ENCODE measurements at places on chromosomes 7 and 10. TPM values are rescaled to one million over a fixed set of nuclear protein-coding genes. Genes with fewer than 3 reads are reported as not detected.

- H3K27me3 ChIP-seq: no peaks in the 10 kb centered on the region
- no peaks in the 10 kb centered on the region for H3K36me3 ChIP-seq
- no peak overlapping the region for H3K27ac ChIP-seq
- H3K4me1 ChIP-seq: peaks cover 20% of the 10 kb centered on the region
- no peak overlapping the region for H3K4me3 ChIP-seq
Observed at GRCh38 chr10:29649561-29650551, 15.1 kb upstream of the SVIL start.

GRCh38 chr10:3775696-3776551 lies 9.1 kb downstream of the KLF6 start:
- H3K27ac ChIP-seq: peak overlapping the region; percentile 56
- H3K4me1 ChIP-seq: peaks cover 54% of the 10 kb centered on the region
- H3K27me3 ChIP-seq: no peaks in the 10 kb centered on the region
- no peak overlapping the region for H3K4me3 ChIP-seq
- peak; percentile 55 for DNase-seq

DNA sequence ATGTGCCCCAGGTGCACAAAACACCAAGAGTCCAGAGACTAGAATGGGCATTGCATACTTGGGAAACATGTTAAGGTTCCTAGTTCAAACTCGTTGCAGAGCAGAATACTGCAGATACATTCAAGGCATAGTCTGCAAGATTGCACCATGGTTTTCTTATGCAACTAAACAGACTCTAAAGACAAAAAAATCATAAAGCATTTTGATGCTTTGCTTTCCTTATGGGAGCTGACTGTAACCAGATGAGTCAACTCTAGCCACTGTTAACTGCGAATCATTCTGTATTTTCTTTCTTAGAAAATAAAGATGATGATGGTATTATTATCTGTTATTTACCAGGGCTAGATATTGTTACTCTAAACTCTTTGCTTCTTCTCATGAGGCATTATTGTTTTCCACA lies 19.7 kb downstream of the TRUB1 start:
- H3K36me3 ChIP-seq: peaks cover 10% of the 10 kb centered on the region
- no peaks in the 10 kb centered on the region for H3K4me1 ChIP-seq
- H3K27ac ChIP-seq: no peak overlapping the region
- H3K4me3 ChIP-seq: no peak overlapping the region
- H3K27me3 ChIP-seq: no peaks in the 10 kb centered on the region

GRCh38 chr7:54349229-54349628 lies 192.9 kb upstream of the VSTM2A start:
- no peak overlapping the region for H3K27ac ChIP-seq
- no peaks in the 10 kb centered on the region for H3K4me1 ChIP-seq
- no peak for DNase-seq
- no peak overlapping the region for H3K4me3 ChIP-seq
- no peaks in the 10 kb centered on the region for H3K36me3 ChIP-seq

GRCh38 chr10:99279626-99280111 lies 44.0 kb upstream of the HPSE2 start:
- H3K4me3 ChIP-seq: no peak overlapping the region
- no peak for DNase-seq
- no peaks in the 10 kb centered on the region for H3K36me3 ChIP-seq
- H3K27me3 ChIP-seq: peaks cover 7% of the 10 kb centered on the region
- no peaks in the 10 kb centered on the region for H3K4me1 ChIP-seq

GRCh38 chr7:36630112-36630650 lies 94.1 kb downstream of the AOAH start:
- no peak overlapping the region for H3K4me3 ChIP-seq
- no peak overlapping the region for H3K27ac ChIP-seq
- H3K4me1 ChIP-seq: peaks cover 5% of the 10 kb centered on the region
- H3K36me3 ChIP-seq: peaks cover 93% of the 10 kb centered on the region
- H3K27me3 ChIP-seq: no peaks in the 10 kb centered on the region

DNA sequence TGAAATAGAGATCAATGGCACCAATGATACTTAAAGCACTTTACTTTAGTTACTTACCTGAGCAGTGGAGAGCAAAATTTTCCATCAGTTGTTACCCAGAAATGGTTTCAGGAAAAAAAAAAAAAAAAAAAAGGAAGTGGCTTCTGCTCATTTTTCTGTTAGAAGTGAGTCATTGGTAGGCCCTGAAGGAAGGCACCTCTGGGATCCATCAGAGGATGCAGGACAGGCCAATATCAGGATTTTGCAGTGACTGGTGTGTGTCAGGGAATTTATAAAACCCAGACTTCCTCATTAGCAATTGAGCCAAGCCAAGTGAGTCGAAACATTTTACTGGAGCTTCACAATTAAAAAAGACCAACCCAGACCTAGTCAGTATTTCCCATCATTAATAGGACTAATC lies 2.3 kb upstream of the SMIM30 start:
- no peak overlapping the region for H3K4me3 ChIP-seq
- no peak overlapping the region for H3K27ac ChIP-seq
- peaks cover 4% of the 10 kb centered on the region for H3K4me1 ChIP-seq
- peaks cover 2% of the 10 kb centered on the region for H3K27me3 ChIP-seq
- DNase-seq: no peak

- peaks cover 8% of the 10 kb centered on the region for H3K4me1 ChIP-seq
- H3K4me3 ChIP-seq: no peak overlapping the region
- no peaks in the 10 kb centered on the region for H3K36me3 ChIP-seq
- no peak for DNase-seq
Observed at GRCh38 chr7:157309988-157310668, 26.7 kb upstream of the DNAJB6 start.

- no peak for DNase-seq
- no peaks in the 10 kb centered on the region for H3K4me1 ChIP-seq
- no peaks in the 10 kb centered on the region for H3K36me3 ChIP-seq
- no peak overlapping the region for H3K27ac ChIP-seq
Observed at GRCh38 chr7:133300088-133300487, 47.2 kb downstream of the EXOC4 start.

- no peaks in the 10 kb centered on the region for H3K4me1 ChIP-seq
- H3K36me3 ChIP-seq: no peaks in the 10 kb centered on the region
- no peaks in the 10 kb centered on the region for H3K27me3 ChIP-seq
- no peak overlapping the region for H3K27ac ChIP-seq
Observed at GRCh38 chr10:61830072-61830845, 71.2 kb upstream of the ARID5B start.

GRCh38 chr7:2037808-2038522 lies 194.8 kb downstream of the MAD1L1 start:
- no peaks in the 10 kb centered on the region for H3K36me3 ChIP-seq
- peaks cover 35% of the 10 kb centered on the region for H3K4me1 ChIP-seq
- peak; percentile 64 for DNase-seq
- H3K4me3 ChIP-seq: peak overlapping the region; percentile 45
- peaks cover 6% of the 10 kb centered on the region for H3K27me3 ChIP-seq

DNA sequence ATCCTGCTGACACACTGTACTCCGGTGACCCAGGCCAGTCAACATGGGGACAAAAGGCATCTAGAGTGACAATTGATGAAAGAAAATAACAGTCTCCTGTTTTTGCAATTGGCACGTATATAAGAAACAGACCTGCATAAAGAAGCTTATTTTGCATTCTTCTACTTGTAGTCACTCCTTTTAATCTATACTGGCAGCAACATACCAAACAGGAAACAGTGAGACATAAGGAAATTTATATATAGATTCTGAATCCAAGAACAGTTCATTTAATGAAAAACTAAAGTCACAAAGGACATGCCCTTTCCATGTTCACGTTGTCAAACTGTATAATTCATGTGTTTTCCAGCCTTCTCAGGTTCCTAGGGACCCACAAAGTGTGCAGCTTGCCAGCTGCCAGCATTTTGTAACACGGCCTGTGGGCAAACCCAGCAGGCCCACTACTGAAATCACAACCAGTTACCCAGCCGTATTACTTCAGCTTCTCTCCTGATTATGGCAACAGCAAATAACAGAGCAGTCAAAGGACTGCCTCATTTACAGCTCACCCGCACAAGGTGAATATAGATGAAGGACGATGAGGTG lies 72.3 kb downstream of the AMPH start:
- DNase-seq: no peak
- no peaks in the 10 kb centered on the region for H3K36me3 ChIP-seq
- H3K27ac ChIP-seq: no peak overlapping the region
- H3K4me1 ChIP-seq: no peaks in the 10 kb centered on the region

- peaks cover 2% of the 10 kb centered on the region for H3K27me3 ChIP-seq
- H3K4me3 ChIP-seq: no peak overlapping the region
- no peaks in the 10 kb centered on the region for H3K4me1 ChIP-seq
Observed at GRCh38 chr7:121180436-121181063, 148.2 kb upstream of the WNT16 start.

DNA sequence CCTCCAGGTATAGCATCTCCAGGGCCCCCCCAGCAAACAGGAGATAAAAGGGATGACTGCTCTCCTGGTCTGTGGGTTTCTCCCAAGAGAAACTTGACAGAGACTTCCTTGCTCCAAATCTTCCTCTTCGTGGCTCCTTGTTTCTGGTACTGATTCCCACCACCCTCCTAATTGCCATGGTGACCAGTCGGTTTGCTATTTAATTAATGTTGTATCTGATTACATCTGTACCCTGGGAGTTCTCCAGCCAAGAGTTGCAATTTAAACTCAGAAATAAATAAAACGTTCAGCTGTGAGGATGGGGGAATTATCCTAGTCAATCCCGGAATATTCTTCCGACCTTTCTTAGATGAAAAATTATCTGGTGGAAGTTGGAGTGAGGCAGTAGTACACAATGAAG lies 264.7 kb downstream of the PAXIP1 start:
- no peak overlapping the region for H3K4me3 ChIP-seq
- H3K27ac ChIP-seq: no peak overlapping the region
- no peaks in the 10 kb centered on the region for H3K36me3 ChIP-seq
- no peaks in the 10 kb centered on the region for H3K4me1 ChIP-seq
- no peaks in the 10 kb centered on the region for H3K27me3 ChIP-seq
- no peak for DNase-seq

GRCh38 chr7:130794619-130794922 lies 60.6 kb upstream of the KLF14 start:
- no peak for DNase-seq
- H3K4me1 ChIP-seq: no peaks in the 10 kb centered on the region
- no peak overlapping the region for H3K27ac ChIP-seq
- H3K36me3 ChIP-seq: no peaks in the 10 kb centered on the region

- peaks cover 8% of the 10 kb centered on the region for H3K36me3 ChIP-seq
- no peak overlapping the region for H3K4me3 ChIP-seq
- no peaks in the 10 kb centered on the region for H3K27me3 ChIP-seq
- no peak overlapping the region for H3K27ac ChIP-seq
- no peaks in the 10 kb centered on the region for H3K4me1 ChIP-seq
Observed at GRCh38 chr7:87398446-87398845, 53.0 kb downstream of the CROT start.

DNA sequence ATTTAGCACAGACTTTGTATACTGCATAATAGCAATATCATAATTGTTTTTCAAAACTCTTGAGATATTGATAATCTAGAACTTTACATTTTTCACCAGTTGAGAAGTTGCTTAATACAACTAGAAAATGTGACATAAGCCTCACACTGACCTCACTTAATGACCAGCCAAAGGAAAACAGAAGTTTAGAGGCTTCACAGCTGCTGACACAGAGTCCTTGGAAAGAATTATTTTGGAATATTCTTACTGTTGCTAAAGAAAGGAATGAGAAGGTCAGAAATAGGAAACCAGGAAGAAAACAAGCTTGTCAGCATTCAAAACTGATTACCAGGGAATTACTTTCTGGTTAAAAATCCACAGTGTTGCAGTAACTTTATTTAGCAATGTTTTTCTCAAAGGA lies 35.5 kb upstream of the WASL start:
- H3K4me1 ChIP-seq: no peaks in the 10 kb centered on the region
- no peaks in the 10 kb centered on the region for H3K27me3 ChIP-seq
- H3K4me3 ChIP-seq: no peak overlapping the region
- no peak overlapping the region for H3K27ac ChIP-seq
- DNase-seq: no peak

DNA sequence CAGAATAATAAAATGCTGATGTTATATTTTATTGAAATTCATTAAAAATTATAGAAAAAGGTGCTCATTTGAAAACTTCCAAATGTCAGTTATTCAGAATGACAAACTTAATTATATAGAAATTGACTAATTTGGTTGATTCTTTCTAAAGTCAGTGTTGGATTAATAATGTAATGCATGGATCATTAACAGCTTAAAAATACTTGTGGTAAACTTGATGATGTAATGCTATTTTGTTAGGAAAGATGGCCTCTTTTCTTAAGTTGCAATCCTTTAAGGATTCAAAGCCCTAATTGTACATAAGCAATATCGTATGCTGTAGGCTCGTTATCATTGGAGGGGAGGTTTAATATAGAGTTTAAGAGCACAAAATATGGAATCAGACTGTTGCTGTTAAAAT lies 141.2 kb downstream of the ZEB1 start:
- peaks cover 25% of the 10 kb centered on the region for H3K36me3 ChIP-seq
- no peak overlapping the region for H3K27ac ChIP-seq
- no peak overlapping the region for H3K4me3 ChIP-seq
- no peaks in the 10 kb centered on the region for H3K4me1 ChIP-seq

- no peak overlapping the region for H3K27ac ChIP-seq
- DNase-seq: no peak
- H3K4me3 ChIP-seq: no peak overlapping the region
- H3K4me1 ChIP-seq: no peaks in the 10 kb centered on the region
- no peaks in the 10 kb centered on the region for H3K36me3 ChIP-seq
- peaks cover 3% of the 10 kb centered on the region for H3K27me3 ChIP-seq
Observed at GRCh38 chr10:67603701-67604100, 92.3 kb downstream of the CTNNA3 start.

GRCh38 chr10:79938728-79939406 lies 10.0 kb downstream of the SFTPD start:
- no peaks in the 10 kb centered on the region for H3K36me3 ChIP-seq
- H3K4me3 ChIP-seq: no peak overlapping the region
- peak overlapping the region; percentile 69 for H3K27ac ChIP-seq
- DNase-seq: no peak

GRCh38 chr7:131533566-131534561 lies 22.6 kb downstream of the PODXL start:
- H3K27ac ChIP-seq: no peak overlapping the region
- no peak for DNase-seq
- no peaks in the 10 kb centered on the region for H3K27me3 ChIP-seq
- no peaks in the 10 kb centered on the region for H3K36me3 ChIP-seq
- H3K4me1 ChIP-seq: no peaks in the 10 kb centered on the region

DNA sequence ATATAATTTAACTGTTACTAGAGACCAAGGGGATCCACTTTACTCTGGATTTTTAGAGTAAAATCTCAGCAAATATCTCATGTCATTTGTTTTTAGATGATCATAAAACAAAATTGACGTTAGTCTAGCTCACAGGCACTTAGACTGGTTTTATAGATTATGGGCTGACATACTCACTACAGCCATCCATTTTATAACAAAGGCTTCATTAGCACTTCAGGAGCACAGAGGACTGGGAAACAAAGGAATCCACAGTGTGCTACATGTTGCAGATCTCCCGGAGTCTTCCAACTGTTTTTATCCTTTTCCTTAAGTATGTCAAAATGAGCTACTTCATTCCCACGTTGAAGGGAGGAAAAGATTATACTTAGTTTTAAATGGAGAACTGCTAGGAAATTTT lies 15.9 kb upstream of the SCRN1 start:
- H3K36me3 ChIP-seq: no peaks in the 10 kb centered on the region
- H3K27ac ChIP-seq: no peak overlapping the region
- no peaks in the 10 kb centered on the region for H3K27me3 ChIP-seq

- H3K4me3 ChIP-seq: no peak overlapping the region
- DNase-seq: no peak
- no peaks in the 10 kb centered on the region for H3K36me3 ChIP-seq
- peaks cover 7% of the 10 kb centered on the region for H3K27me3 ChIP-seq
- no peak overlapping the region for H3K27ac ChIP-seq
- peaks cover 32% of the 10 kb centered on the region for H3K4me1 ChIP-seq
Observed at GRCh38 chr10:113003052-113003451, 53.0 kb downstream of the TCF7L2 start.

Gene CHAT
- total RNA-seq: not detected

Gene RNF32
- total RNA-seq: not detected

Gene NKX2-3
- total RNA-seq: not detected

Gene PON3
- total RNA-seq: not detected

Gene BLVRA
- total RNA-seq: 20.9 TPM

Gene TMEM213
- not detected for total RNA-seq

Gene FEZF1
- total RNA-seq: not detected

Gene SFTPA2
- not detected for total RNA-seq

Gene PCGF6
- total RNA-seq: 5.1 TPM

Gene INMT
- total RNA-seq: not detected

Gene NEUROD6
- not detected for total RNA-seq

Measured in natural killer cell (primary cell).